ENCODE measurements at places on chromosomes 16 and 17.
A peak's percentile ranks its signal among the peaks of the same experiment; 100 is the strongest.

DNA sequence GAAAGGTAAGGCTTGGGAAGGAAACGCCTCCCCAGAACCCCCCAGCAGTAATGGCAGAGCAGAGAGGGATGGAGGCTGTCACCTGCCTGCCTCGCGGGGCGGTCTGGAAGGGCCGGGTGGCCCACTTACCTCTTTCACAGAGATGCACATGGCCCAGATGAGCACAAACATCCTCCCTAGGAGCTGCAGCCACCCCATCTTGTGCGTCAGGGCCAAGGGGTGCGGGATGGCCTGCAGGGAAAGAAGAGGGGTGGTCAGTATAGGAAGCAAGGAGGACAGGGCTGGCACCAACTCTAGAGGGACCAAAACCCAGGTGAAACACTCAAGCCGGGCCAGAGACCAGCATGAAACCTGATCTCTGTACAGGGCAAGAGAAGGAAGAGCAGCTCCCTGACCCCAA is 29.7 kb downstream of the TRPV3 start:
- DNase-seq = no peak

- DNase-seq = peak; percentile 56
Measured at GRCh38 chr16:69796285-69797118, 34.4 kb downstream of the WWP2 start.

- peak; percentile 40 for DNase-seq
Measured at GRCh38 chr17:65774787-65775186, 213.3 kb upstream of the AXIN2 start.

DNA sequence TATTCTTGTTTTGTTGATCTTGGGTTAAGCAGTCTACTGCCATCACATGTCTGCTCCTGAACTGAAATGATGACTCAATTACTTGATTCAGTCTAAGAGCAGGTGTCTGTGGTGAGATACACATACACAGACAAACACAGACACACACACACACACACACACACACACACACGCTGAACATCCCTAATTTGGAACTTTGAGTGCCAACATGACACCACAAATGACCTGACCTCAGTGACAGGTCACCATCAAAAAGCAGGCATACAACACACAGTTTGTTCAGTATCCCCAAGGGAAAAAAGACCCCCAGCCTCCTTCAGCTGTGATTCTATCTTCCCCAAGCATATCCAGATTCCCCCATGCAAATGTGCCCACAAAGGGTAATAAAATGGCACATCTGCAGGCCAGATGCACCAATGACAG is 130.1 kb upstream of the TMEM97 start:
- no peak for DNase-seq

GRCh38 chr17:39485555-39485954 is 24.3 kb downstream of the CDK12 start:
- DNase-seq = no peak

DNA sequence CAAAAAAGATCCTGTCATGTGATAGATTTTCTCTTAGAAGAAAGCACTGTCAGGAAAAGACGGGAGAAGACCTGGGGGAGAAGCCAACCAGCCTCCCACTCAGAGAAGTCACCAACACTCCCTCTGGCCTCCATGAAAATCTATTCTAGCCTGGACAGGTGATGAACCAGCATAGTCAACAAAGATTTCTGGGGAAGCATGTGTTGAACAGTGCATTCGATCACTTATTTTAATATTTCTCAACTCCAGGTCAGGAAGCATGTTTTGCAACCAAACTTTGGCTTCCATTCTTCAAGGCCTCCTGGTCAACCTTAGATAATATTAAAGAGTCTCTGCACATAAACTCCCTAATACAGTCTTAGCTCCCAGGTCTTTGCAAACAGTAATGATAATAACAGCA is 74.7 kb upstream of the ERCC4 start:
- no peak for DNase-seq

- DNase-seq = no peak
Measured at GRCh38 chr16:86444661-86445060, 65.7 kb upstream of the FOXF1 start.

DNA sequence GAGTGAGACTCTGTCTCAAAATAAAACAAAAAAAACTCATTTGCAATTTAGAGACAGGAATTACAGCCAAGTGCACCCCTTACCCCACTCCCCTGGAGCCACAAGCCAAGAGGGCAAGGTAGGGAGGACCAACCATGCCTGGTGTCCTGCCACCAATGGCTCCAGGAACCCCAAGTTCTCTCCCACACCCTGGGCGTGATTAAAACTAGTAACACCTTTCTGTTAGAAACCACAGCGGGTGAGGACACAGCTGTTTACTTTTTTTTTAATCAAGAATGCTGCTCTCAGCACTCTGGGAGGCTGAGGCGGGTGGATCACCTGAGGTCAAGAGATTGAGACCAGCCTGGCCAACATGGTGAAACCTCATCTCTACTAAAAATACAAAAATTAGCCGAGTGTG is 38.1 kb downstream of the ANKRD11 start:
- no peak for DNase-seq

Data from suppressor macrophage (primary cell).